ENCODE measurements at places on chromosomes 1 and 21. TPM values are rescaled to one million over a fixed set of nuclear protein-coding genes. Genes with fewer than 3 reads are reported as not detected.
A peak's percentile ranks its signal among the peaks of the same experiment; 100 is the strongest.

- no peaks in the 10 kb centered on the region for H3K36me3 ChIP-seq
- H3K4me1 ChIP-seq, result peaks cover 10% of the 10 kb centered on the region
- no peaks in the 10 kb centered on the region for H3K27me3 ChIP-seq
- DNase-seq, result peak; percentile 72
Measured at GRCh38 chr1:165827268-165828102, at the start of gene UCK2. Gene UCK2, plus strand, starts transcription at chr1:165827614. Its CDS starts 220 bp downstream, at chr1:165827834.

Gene TTC34
- total RNA-seq, result 3.1 TPM

DNA sequence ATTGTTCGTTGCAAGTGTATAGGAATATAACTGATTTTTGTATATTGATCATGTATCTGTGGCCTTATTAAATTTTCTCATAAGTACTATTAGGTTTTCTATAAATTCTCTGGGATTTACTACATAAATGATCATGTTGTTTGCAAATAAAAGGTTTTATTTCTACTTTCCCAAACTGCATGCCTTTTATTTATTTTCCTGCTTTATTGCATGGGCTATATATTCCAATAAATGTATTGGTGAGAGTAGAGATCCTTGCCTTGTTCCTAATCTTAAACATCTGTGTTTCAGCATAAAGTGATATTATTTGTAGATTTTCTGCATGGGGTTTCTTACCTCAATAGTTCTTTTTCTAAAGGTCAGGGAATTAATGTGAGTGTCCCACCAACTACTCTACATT lies 107.0 kb upstream of the CD55 start:
- H3K4me3 ChIP-seq, result no peak overlapping the region
- H3K27me3 ChIP-seq, result no peaks in the 10 kb centered on the region
- no peak overlapping the region for H3K27ac ChIP-seq
- H3K4me1 ChIP-seq, result peaks cover 2% of the 10 kb centered on the region
- DNase-seq, result no peak
- peaks cover 3% of the 10 kb centered on the region for H3K36me3 ChIP-seq

DNA sequence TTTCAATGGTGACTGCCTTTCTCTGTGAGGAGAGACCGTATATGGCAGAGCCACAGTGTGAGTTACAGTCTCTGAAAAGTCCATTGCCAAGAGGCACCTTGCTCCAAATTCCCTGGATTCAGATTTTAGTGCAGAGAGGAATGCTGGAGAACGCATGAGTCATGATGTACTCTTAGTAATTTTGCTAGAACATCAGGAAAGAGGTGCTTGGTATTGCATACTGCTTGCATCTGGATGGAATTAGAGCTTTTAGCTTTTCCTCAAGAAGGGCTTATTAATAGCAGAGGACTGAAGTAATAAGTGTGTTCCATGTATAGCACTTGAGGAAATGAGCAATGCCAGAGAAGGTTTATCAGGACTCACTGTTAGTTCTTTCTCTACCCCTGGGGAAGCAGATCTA lies 40.5 kb upstream of the AKT3 start:
- H3K4me1 ChIP-seq, result peaks cover 8% of the 10 kb centered on the region
- H3K27me3 ChIP-seq, result peaks cover 24% of the 10 kb centered on the region
- H3K4me3 ChIP-seq, result no peak overlapping the region
- no peak for DNase-seq
- no peaks in the 10 kb centered on the region for H3K36me3 ChIP-seq

DNA sequence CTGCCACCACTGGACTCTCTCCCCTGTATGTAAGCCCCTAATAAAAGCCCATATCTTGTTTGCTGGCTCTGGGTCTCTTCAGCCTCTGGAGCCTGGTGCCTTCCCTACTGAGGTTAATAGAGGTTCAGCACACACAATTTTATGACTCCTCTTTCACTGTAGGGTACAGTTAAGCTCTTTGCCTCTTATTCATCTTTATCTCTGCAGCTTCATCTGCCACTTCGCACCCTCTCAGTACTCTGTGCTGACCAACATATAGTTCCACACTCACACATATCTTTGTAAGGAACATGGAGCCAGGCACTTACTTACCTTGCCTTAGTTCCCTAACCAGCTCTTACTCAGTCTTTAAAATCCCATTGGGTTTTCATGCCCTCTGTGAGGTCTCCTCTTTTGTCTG lies 4.5 kb downstream of the BTBD8 start:
- no peak overlapping the region for H3K4me3 ChIP-seq
- no peaks in the 10 kb centered on the region for H3K27me3 ChIP-seq
- peaks cover 4% of the 10 kb centered on the region for H3K4me1 ChIP-seq
- H3K36me3 ChIP-seq, result peaks cover 32% of the 10 kb centered on the region

Gene SPRR5
- not detected for total RNA-seq

DNA sequence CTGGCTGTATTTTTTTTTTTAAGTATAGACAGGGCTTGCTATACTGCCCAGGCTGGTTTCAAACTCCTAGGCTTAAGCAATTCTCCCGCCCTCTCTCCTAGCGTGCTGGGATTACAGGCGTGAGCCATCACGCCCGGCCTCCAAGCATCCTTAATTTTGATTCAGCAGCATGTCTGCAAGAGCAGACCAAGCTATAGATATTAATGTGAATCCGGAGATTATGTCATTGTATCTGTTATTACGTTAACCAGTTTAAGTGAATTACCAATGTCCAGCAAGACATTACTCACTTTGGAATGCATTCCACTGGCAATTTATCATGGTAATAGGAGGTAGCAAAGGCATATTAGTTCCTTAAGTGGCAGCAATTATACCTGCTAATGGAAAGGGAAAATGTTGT lies 179.7 kb downstream of the CHRM3 start:
- no peak overlapping the region for H3K27ac ChIP-seq
- peaks cover 1% of the 10 kb centered on the region for H3K4me1 ChIP-seq
- no peaks in the 10 kb centered on the region for H3K36me3 ChIP-seq
- DNase-seq, result no peak
- H3K27me3 ChIP-seq, result no peaks in the 10 kb centered on the region
- no peak overlapping the region for H3K4me3 ChIP-seq

Gene NRDC
- 200 TPM for total RNA-seq

Gene NPPB
- total RNA-seq, result 9.1 TPM

GRCh38 chr1:247296599-247297180 lies 35.0 kb downstream of the ZNF496 start:
- H3K36me3 ChIP-seq, result peaks cover 20% of the 10 kb centered on the region
- peaks cover 5% of the 10 kb centered on the region for H3K27me3 ChIP-seq
- DNase-seq, result no peak
- H3K27ac ChIP-seq, result no peak overlapping the region
- H3K4me1 ChIP-seq, result peaks cover 6% of the 10 kb centered on the region
- no peak overlapping the region for H3K4me3 ChIP-seq

DNA sequence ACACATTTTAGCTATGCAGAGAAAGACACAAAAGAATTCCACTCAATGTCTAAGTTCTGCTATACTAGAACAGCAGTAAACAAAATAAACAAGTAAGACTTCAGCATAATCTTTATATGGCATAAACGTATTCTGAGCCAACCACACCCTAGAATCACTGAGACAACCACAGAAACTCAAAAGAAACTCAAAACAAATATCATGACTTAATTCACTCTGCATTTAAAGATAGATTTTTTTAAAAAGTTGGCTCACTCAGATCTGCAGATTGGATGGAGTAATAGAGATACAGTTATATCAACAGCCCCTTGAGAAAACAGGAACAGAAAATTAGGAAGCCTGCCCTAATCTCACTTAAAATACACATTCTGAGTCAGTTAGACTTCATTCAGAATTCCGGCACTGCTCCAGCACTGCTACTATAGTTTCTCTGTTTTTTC lies 95.0 kb downstream of the COL24A1 start:
- no peaks in the 10 kb centered on the region for H3K36me3 ChIP-seq
- DNase-seq, result no peak
- no peak overlapping the region for H3K27ac ChIP-seq
- H3K27me3 ChIP-seq, result no peaks in the 10 kb centered on the region
- no peak overlapping the region for H3K4me3 ChIP-seq

Gene OR2L5
- total RNA-seq, result not detected

- H3K36me3 ChIP-seq, result no peaks in the 10 kb centered on the region
- no peak for DNase-seq
- H3K27me3 ChIP-seq, result no peaks in the 10 kb centered on the region
Measured at GRCh38 chr1:28974432-28974831, 60.1 kb downstream of the EPB41 start.

GRCh38 chr1:232587141-232588008 lies 42.6 kb downstream of the SIPA1L2 start:
- H3K36me3 ChIP-seq, result peaks cover 3% of the 10 kb centered on the region
- no peak overlapping the region for H3K4me3 ChIP-seq
- H3K27me3 ChIP-seq, result no peaks in the 10 kb centered on the region
- no peak overlapping the region for H3K27ac ChIP-seq

Gene AMY1B
- not detected for total RNA-seq

Gene MTR
- total RNA-seq, result 29.7 TPM

Gene CD1B
- not detected for total RNA-seq

DNA sequence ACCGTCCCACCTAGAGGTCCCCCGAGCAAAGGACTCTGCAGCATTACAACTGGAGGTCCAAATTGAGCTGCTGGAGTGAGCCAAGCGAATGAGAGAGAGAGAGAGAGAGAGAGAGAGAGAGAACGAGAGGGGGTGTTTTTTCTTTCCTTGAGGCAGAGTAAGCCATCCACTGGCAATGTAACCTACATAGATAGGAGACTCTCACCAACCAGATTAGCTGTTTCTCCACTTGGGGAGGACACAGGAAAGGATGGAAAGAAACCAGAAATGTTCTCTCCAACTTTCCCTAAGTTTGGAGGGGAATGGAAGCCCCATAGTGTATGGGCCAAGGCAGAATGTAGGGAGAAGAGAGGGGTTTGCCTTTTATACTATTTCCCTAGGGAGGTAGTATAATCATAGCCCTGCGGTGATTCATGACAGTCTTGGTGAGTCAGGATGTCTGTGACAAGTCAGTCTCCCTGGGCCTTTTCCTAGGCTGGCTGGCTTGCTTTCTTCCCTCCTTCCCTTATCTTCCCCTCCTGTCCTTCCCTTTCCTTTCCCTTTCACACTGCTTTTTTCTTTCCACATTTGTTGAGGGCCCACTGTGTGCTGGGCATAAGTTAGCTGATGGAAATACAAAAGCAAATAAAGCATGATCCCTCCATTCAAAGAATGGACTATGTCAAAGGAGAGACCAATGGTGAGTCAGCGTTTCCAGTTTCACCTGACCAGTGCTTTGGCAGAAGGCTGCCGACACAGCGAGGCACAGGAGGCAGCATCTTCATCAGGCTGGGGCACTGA lies 7.1 kb downstream of the FNDC7 start:
- peaks cover 13% of the 10 kb centered on the region for H3K27me3 ChIP-seq
- no peaks in the 10 kb centered on the region for H3K4me1 ChIP-seq
- H3K36me3 ChIP-seq, result no peaks in the 10 kb centered on the region
- no peak overlapping the region for H3K27ac ChIP-seq

Gene APCS
- total RNA-seq, result not detected

Gene DCST1
- not detected for total RNA-seq

Gene HPCAL4
- not detected for total RNA-seq

GRCh38 chr1:10510520-10511493 lies 36.1 kb downstream of the PEX14 start:
- H3K4me3 ChIP-seq, result no peak overlapping the region
- no peak for DNase-seq
- no peak overlapping the region for H3K27ac ChIP-seq
- peaks cover 3% of the 10 kb centered on the region for H3K27me3 ChIP-seq
- H3K36me3 ChIP-seq, result no peaks in the 10 kb centered on the region

Gene SH2D1B
- not detected for total RNA-seq

DNA sequence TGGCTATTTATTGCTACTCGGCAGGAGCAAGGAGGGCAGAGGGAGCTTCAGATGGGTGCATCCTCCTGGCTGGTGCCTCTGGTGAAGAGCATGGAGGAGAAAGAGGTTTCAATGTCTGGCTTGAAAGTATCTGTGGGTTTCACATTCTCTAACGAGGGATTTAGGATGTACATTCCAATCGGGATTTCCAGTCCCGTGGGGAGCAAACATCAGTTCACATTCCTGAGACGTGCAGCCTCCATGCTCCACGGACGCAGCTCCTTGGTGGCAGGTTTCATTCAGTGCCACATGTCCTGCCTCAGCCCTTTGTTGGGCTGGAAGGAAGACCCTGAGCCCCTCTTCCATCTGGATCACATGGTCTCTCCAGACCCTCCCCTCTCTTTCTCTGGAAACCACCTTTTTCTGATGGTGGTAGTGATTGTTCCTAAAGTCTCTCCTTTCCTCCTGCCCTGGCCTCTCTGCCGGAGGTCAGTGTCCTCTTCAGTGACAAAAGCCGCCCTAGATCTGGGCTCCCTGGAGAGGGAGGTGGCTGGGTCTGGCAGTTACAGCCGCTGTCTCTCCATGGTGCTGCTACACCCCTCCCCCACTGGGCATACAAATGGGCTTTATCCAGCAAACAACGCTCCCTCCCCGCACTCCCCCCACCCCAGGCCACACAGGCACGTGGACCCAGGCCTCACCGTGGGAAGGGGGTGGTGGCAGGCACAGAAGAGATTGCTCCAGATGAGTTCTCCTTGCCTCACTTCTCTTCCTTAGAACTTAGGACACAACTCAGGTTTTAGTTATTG lies 826 bp upstream of the CA14 start:
- DNase-seq, result no peak
- no peaks in the 10 kb centered on the region for H3K36me3 ChIP-seq
- H3K27ac ChIP-seq, result peak overlapping the region; percentile 97
- H3K4me3 ChIP-seq, result peak overlapping the region; percentile 69

Gene TFAP2E
- total RNA-seq, result 0.84 TPM
